Stimulated activated CD8-positive, alpha-beta memory T cell treated with anti-CD3 and anti-CD28 coated beads, Interleukin-7, amount 100 ng/mL, for 1 hour (primary cell): ENCODE measurements at places on chromosomes 7 and 10.

GRCh38 chr7:135911099-135911498 lies 66.1 kb downstream of the MTPN start:
- DNase-seq: no peak

GRCh38 chr10:110163841-110164240 lies 43.6 kb upstream of the MXI1 start:
- DNase-seq: no peak

- no peak for DNase-seq
Measured at GRCh38 chr7:3033136-3033535, 10.5 kb downstream of the CARD11 start.

DNA sequence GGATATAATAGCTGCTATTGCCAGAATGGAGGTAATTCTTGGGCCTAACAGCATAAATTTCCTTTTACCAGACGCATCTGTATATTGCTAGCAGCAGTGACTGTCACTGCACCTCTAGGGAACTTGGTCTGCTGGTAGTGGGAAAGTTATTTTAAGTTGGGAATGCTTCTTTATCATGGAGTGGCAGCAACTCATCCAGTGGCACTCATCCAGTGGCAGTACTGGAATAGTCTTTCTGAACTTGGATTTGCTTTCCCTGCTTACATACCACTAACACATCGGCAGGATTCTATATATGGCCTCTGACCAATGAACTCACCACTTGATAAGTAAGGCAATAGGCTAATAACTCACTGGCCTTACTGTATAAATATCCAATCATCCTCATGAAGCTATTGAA lies 22.0 kb upstream of the ICA1 start:
- DNase-seq: no peak

DNA sequence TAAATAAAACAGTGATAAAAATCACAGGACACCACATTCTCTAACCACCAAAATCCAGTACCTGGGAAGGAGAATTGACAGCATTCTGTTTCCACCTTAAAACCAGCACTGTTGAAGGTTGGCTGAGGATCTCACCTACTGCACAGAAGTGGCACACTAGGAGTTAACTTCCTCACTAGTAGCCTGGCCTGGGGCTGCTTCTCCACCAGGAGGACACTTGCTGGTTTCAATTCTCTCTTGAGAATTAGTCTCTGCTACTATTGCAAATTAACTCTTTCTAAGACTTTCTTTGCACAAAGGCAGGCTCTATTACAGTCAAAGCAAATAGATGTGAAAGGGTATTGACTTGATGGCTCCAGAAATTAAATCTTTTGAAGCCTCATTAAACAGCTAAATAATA lies 2.3 kb upstream of the CTTNBP2 start:
- no peak for DNase-seq

GRCh38 chr7:151761231-151761630 lies 115.7 kb downstream of the PRKAG2 start:
- no peak for DNase-seq

DNA sequence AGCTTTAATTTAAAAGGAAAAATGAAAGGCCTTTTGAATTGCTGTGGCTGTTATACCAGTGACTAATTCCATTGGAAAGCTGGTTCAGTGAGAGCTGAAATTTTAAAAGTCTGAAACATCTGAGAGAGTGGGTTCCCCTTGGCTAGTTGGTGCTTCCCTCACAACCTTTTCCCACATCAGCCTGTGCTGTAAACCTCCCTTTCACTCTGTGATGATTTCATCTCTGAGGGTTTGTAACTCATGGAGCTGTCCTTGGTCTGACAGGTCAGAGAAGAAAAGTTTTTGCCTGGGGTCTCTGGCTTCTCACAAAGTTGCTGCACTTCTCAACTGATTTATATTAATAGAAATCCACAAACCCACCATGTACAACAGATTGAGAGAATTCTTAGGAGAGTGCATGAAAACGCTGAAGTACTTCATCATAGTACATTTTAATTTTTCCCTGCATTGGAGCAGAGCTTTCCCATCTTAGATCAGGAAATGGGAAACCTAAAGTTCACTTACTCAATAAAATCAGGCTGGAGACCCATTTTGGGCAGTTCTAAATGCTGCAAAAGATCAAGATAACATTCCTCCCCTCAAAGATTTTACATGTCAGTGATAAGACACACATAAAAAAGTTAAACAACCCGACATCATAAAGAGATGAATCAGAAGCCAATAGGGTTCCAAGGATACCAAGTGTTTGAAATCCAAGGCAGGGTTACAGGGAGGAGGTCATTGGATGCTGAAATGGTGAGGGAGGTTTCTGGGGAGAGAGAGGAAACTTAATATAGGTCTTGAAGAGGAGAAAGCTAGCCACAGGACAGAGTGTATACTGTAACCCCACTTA lies 157.0 kb upstream of the MKLN1 start:
- no peak for DNase-seq
